ENCODE measurements at places on chromosomes 16 and 17. TPM values are rescaled to one million over a fixed set of nuclear protein-coding genes. Genes with fewer than 3 reads are reported as not detected.

ZNF48 gene
- total RNA-seq = 9.8 TPM

PRSS27 gene
- total RNA-seq = 0.48 TPM

- peaks cover 12% of the 10 kb centered on the region for H3K4me1 ChIP-seq
- no peak overlapping the region for H3K27ac ChIP-seq
- no peak overlapping the region for H3K4me3 ChIP-seq
These were observed 37.5 kb downstream of the DHRS7B start for GRCh38 chr17:21164216-21164615.

DNA sequence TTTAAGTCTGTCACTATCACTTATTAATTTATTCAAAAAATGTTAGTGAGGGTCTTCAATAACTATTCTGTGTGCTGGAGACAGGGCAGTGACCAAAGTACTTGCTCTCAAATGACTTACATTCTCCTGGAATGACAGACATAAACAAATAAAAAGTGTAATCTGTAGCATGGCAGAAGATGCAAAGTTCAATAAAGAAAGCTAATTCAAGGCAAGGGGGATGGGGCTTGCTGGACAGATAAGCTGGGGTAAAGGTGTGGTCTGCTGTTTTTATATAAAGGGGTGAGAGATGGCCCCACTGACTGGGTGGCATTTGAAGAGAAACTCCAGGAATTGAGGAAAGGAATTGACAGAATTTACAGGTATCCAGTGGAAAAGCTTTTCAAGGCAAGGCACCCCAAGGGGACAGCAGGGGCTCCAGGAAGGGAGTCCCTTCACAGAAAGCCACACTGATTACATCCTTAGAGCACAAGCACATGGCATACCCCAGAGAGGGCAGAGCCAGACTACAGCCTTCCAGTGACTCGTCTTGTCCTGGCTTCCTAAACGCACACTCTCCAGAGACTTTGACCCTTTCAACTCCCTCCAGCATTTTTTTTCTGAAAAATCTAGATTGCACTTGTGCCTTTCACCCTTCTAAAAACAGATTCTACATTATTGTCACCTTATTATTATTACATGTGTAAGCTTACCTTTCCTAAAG is 123.7 kb upstream of the HS3ST3A1 start:
- H3K27me3 ChIP-seq = no peaks in the 10 kb centered on the region
- H3K36me3 ChIP-seq = no peaks in the 10 kb centered on the region
- H3K27ac ChIP-seq = no peak overlapping the region
- no peak overlapping the region for H3K4me3 ChIP-seq

DNA sequence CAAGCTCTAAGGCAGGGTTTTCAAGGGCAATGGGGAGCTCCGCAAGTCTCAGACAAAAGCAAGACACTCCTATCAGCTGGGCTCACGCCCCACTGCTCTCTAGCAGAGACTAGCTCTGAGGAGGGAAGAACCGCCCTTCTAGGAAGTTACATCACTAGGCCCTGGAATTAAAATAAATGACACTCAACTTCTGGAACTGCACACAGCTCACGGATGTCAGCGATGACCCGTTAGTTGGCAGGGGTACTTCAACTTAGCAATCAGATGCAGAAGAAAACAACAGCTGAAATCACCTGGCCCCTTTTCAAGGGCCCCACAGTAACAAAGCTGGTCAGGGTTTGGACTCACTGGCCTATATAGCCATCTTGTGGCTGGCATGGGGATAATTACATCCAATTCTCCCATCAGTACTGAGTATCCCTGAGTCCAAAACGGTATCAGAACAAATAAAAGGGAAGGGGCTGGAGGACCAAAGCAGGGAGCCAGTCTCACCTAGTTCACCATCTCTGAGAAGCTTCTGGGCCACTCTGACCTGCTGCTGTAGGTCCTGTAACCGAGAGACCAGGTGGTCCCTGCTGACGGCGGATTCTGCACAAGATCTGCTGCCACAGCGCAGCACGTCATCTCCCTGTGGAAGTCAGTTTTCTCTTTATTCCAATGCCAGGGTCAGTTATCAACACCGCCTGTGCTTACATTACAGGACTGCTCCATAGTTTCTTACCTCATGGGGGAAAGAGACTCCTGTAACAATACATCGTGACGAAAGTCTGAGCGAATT is 22.2 kb downstream of the SERPINF1 start:
- peaks cover 29% of the 10 kb centered on the region for H3K4me1 ChIP-seq
- H3K36me3 ChIP-seq = no peaks in the 10 kb centered on the region
- peak overlapping the region; percentile 92 for H3K27ac ChIP-seq
- H3K27me3 ChIP-seq = no peaks in the 10 kb centered on the region
- H3K4me3 ChIP-seq = peak overlapping the region; percentile 14

DNA sequence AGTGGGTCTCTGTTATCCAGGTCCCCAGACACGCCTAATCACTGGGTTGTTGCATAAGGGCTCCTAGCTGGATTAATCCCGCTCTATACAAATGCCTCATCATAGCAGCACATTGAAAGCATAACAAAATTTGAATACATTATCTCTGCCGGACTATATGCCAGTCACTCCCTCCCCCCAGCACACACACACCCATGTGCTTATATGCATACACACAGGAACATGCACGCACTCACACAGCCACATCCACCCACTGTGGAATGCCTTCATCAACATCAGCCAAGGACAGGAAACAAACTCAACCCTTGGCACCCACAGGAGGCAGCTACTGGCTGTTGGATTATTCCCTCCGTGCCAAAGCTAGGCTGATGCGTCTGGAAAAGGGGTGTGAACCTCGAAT is 3.5 kb upstream of the CDH13 start:
- DNase-seq = no peak
- H3K4me1 ChIP-seq = no peaks in the 10 kb centered on the region
- no peaks in the 10 kb centered on the region for H3K36me3 ChIP-seq
- H3K4me3 ChIP-seq = no peak overlapping the region
- no peak overlapping the region for H3K27ac ChIP-seq
- no peaks in the 10 kb centered on the region for H3K27me3 ChIP-seq

- H3K27ac ChIP-seq = no peak overlapping the region
- no peak for DNase-seq
- H3K4me1 ChIP-seq = no peaks in the 10 kb centered on the region
- no peak overlapping the region for H3K4me3 ChIP-seq
These were observed 573 bp downstream of the CDT1 start for GRCh38 chr16:88804173-88804551.

- no peaks in the 10 kb centered on the region for H3K36me3 ChIP-seq
- DNase-seq = peak; percentile 82
- H3K27ac ChIP-seq = no peak overlapping the region
- H3K27me3 ChIP-seq = no peaks in the 10 kb centered on the region
- H3K4me3 ChIP-seq = no peak overlapping the region
- H3K4me1 ChIP-seq = no peaks in the 10 kb centered on the region
These were observed 58.5 kb downstream of the TMEM235 start for GRCh38 chr17:78289802-78290363.
